ENCODE measurements at places on chromosomes 7 and 10. TPM values are rescaled to one million over a fixed set of nuclear protein-coding genes. Genes with fewer than 3 reads are reported as not detected.

DNA sequence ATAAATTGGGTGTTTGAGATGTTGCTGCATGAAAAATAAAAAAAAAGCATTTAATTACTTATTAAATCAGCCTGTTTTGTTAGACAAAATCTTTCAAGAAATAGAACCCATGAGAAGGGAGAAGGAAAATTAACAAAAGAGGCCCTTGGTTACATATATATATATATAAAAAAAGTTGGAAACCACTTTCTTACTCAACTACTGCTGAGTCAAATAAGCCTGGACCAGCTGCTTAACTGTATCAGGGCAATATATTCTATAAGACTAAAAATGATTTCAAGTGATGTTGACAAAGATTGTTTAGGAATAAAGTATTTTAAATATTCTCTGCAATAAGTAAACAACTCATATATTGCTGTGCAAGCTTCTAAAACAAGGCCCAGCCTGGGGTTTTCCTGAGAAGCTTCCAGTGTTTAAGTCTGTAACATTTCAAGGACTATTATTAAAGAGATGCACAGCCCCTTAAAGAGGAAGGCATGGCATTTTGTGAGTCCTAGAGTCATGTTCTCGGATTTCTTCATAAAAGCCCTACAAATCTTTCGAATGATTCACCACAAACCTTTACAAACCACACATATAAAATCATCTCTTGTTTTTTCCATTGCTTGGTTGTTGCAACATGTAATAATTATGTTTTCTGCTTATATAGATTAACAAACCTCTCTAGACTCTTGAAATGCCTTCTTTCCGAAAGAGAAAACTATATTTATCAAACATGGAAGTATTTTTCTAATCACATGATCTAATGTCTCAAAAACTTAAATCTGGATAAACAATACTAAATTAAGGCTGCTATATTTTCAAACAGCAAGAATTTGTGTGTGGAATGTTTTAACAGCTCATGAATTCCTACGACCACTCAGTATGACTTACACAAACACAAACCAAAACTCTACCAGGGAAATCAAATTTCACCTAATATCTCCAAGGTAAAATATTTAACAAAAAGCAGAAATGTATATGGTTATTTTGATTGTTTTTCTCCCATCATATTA is 14.3 kb downstream of the JAZF1 start:
- H3K4me3 ChIP-seq: no peak overlapping the region
- peaks cover 11% of the 10 kb centered on the region for H3K27me3 ChIP-seq
- H3K4me1 ChIP-seq: peaks cover 4% of the 10 kb centered on the region
- no peak overlapping the region for H3K27ac ChIP-seq

- no peak overlapping the region for H3K4me3 ChIP-seq
- no peak overlapping the region for H3K27ac ChIP-seq
- no peaks in the 10 kb centered on the region for H3K27me3 ChIP-seq
- peaks cover 11% of the 10 kb centered on the region for H3K36me3 ChIP-seq
- peaks cover 7% of the 10 kb centered on the region for H3K4me1 ChIP-seq
Measured at GRCh38 chr10:74381291-74381853, 230.4 kb downstream of the ADK start.

- peaks cover 3% of the 10 kb centered on the region for H3K36me3 ChIP-seq
- H3K4me3 ChIP-seq: peak overlapping the region; percentile 85
- H3K4me1 ChIP-seq: peaks cover 10% of the 10 kb centered on the region
- DNase-seq: peak; percentile 92
Measured at GRCh38 chr7:101017064-101017777, 2.7 kb upstream of the MUC17 start.

DNA sequence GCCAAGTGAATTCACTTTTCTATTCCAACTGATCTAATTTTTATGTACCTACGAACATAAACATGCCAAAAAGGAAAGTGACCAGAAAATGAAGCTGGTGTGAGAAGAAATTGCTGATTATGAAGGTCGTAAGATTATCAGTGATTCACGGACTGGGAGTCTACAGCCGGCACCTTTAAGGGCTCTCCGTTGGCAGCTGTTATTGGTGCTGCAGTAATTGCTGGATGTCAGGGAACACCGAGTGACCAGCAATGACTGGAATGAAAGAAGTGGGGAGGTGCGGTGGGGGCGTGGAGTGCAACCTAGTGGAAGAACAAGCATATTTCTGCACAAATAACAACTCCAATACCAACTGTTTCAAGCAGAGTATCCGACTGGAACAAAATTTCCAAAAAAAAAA is 109.8 kb upstream of the TARP start:
- DNase-seq: no peak
- H3K4me3 ChIP-seq: no peak overlapping the region
- no peak overlapping the region for H3K27ac ChIP-seq
- peaks cover 11% of the 10 kb centered on the region for H3K4me1 ChIP-seq
- H3K27me3 ChIP-seq: no peaks in the 10 kb centered on the region

DNA sequence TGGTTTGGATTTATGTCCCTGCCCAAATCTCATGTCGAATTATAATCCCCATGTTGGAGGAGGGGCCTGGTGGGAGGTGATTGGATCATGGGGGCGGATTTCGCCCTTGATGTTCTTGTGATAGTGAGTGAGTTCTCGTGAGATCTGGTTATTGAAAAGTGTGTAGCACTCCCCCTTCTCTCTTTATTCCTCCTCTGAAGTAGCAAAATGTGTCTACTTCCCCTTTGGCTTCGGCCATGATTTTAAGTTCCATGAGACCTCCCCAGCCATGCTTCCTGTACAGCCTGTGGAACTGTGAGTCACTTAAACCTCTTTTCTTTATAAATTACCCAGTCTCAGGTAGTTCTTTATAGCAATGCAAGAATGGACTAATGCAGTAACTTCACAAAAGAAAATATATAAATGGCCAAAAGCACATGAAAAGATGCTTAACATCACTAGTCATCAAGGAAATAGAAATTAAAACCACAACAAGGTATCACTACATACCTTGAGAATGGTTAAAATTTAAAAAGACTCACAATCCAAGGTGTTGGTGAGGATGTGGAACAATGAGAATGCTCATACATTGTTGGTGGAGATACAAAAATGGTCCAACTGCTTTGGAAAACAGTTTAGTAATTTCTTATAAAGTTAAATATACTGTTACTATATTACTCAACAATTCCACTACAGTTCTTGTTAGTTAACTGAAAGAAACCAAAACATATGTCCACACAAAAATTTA is 218.7 kb downstream of the SNX10 start:
- peaks cover 25% of the 10 kb centered on the region for H3K27me3 ChIP-seq
- no peaks in the 10 kb centered on the region for H3K36me3 ChIP-seq
- H3K4me1 ChIP-seq: no peaks in the 10 kb centered on the region
- DNase-seq: no peak
- H3K27ac ChIP-seq: no peak overlapping the region

GRCh38 chr10:106310596-106310995 is 853.9 kb downstream of the SORCS1 start:
- no peak for DNase-seq
- H3K4me1 ChIP-seq: no peaks in the 10 kb centered on the region
- no peak overlapping the region for H3K4me3 ChIP-seq
- H3K27me3 ChIP-seq: no peaks in the 10 kb centered on the region
- H3K27ac ChIP-seq: no peak overlapping the region

DNA sequence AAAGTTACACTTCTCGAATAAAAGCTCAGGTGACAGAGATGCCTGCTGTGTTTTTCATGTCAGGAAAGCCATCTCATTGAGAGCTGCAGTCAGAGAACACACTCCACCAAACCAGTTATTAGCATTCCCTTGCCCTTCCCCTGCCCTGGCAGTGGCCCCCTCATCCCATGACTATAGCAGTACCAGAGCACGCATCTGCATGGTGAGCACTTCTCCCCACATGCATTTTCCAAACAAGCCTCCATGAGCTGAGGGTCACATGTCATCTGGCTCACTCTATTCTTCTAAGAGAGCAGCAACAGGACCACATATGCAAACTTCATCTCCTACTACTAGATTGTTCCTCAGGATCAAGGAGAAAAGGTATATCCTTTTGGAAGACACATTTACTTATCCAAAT is 42.4 kb upstream of the FGL2 start:
- H3K36me3 ChIP-seq: peaks cover 6% of the 10 kb centered on the region
- H3K4me1 ChIP-seq: peaks cover 17% of the 10 kb centered on the region
- DNase-seq: no peak
- no peak overlapping the region for H3K4me3 ChIP-seq

ERVW-1 gene
- total RNA-seq: not detected

OR2A12 gene
- total RNA-seq: not detected

HTR5A gene
- not detected for total RNA-seq
